Temporal lobe (tissue), 4 donors: ENCODE measurements at places on chromosomes 16 and 17. TPM values are rescaled to one million over a fixed set of nuclear protein-coding genes. Genes with fewer than 3 reads are reported as not detected.

GPR179 gene
- 0.74 TPM for total RNA-seq

USP7 gene
- total RNA-seq = 71.3 TPM

RAD51C gene
- 31.7 TPM for total RNA-seq

EVI2A gene
- total RNA-seq = 3.0 TPM

ABCA3 gene
- 47.2 TPM for total RNA-seq

PPM1D gene
- total RNA-seq = 12.8 TPM

ADAD2 gene
- total RNA-seq = not detected

TM4SF5 gene
- not detected for total RNA-seq

SLC12A4 gene
- total RNA-seq = 5.4 TPM

KIF2B gene
- total RNA-seq = not detected

PRKCB gene
- 59.0 TPM for total RNA-seq

LPO gene
- under 0.01 TPM for total RNA-seq

SHCBP1 gene
- 3.7 TPM for total RNA-seq

PRR14 gene
- total RNA-seq = 13.3 TPM

TRIM72 gene
- 0.49 TPM for total RNA-seq

ARL5C gene
- total RNA-seq = not detected

PLK1 gene
- 2.7 TPM for total RNA-seq

RGS9 gene
- total RNA-seq = 13.8 TPM

ZDHHC7 gene
- 16.7 TPM for total RNA-seq

HBA2 gene
- 393 TPM for total RNA-seq

MARF1 gene
- 27.5 TPM for total RNA-seq

STH gene
- 2.5 TPM for total RNA-seq

SLC16A13 gene
- 0.25 TPM for total RNA-seq

CTF1 gene
- total RNA-seq = under 0.01 TPM

TUBG1 gene
- total RNA-seq = 13.3 TPM

CIBAR2 gene
- total RNA-seq = 0.49 TPM

SPATA22 gene
- total RNA-seq = 0.98 TPM

OR4D1 gene
- total RNA-seq = under 0.01 TPM

SGCA gene
- total RNA-seq = 0.25 TPM

MYH10 gene
- 107 TPM for total RNA-seq

NAGLU gene
- total RNA-seq = 8.1 TPM

CD300LG gene
- total RNA-seq = not detected

EME1 gene
- total RNA-seq = 0.74 TPM

KRT33A gene
- total RNA-seq = not detected

CEMP1 gene
- not detected for total RNA-seq

RHBDL1 gene
- 1.7 TPM for total RNA-seq

FBXO47 gene
- total RNA-seq = not detected

VWA3A gene
- total RNA-seq = 2.5 TPM

IRF8 gene
- total RNA-seq = 1.7 TPM

TNFRSF13B gene
- total RNA-seq = not detected

TBC1D3C gene
- under 0.01 TPM for total RNA-seq

RAB11FIP4 gene
- 56.5 TPM for total RNA-seq

ZSWIM7 gene
- total RNA-seq = 16.7 TPM

PLXDC1 gene
- 7.9 TPM for total RNA-seq
